ENCODE measurements at places on chromosomes 16 and 17.

GRCh38 chr17:40069751-40070708 is 7.3 kb downstream of the THRA start:
- peak; percentile 53 for DNase-seq

DNA sequence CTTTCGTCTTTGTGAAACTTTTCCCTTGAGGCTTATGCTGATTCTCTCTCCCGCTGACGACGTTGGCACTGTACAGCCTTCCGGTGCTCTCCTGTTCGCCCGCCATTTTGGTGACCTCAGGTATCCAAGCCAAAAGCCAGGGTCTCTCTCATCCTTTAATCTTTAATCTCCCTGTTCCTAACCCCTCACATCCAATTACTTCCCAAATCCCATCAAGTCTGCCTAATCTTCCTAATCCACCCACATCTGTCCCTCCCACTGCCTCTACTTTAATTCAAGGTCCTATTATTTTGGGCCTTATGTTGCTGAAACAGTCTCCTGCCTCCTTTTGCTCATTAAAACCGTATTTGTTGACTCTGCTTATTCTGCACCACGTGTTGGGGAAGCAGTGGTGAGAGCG is 7.3 kb downstream of the WRAP53 start:
- no peak for DNase-seq

GRCh38 chr16:14559809-14560241 is 70.2 kb downstream of the PARN start:
- no peak for DNase-seq

DNA sequence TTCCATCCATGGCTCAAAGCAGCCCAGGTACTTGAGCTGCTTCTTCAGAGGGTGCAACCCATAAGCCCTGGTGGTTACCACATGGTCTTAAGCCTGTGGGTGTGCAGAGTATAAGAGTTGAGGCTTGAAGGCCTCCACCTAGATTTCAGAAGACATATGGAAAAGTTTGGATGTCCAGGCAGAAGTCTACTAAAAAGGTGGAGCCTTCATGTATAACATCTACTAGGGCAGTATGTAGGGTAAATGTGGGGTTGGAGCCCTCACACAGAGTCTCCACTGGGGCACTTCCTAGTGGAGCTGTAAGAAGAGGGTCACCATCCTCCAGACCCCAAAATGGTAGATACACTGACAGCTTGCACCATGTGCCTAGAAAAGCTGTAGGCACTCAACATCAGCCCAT is 120.9 kb downstream of the HS3ST3A1 start:
- DNase-seq = no peak

- no peak for DNase-seq
Measured at GRCh38 chr17:28978356-28978964, 27.1 kb upstream of the PHF12 start.

DNA sequence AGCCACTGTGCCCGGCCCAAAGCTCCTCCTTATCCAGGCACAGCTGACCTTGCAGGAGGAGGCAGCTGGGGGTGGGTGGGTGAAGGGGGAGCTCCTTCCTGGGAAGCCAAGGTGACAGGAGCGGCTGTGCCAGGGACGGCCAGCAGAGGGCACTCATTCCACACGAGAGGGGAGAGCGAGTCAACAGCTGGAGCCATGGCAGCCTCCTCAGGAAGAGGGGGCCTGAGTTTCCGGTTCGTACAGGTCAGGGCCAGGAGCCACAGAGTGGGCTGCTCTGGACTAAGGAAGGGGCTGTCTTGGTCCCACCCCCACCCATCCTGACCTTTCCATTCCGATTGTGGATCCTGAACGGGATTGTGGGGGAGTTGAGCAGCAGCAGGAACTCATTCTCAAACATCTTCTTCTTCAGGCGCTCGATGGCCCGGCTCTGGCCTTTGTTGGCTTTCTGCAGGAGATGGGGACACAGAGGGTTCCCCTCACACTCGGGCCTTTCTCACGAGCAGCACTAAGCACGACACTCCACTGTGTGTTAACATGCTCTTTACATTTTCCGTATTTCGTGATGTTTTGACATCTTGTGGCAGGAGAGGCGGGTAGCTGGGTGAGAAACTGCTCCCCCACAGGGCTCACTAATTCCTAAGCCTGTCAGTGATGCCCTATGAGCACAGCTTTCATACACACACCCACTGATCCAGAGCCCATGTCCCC is 61.6 kb downstream of the TIMM22 start:
- no peak for DNase-seq

- no peak for DNase-seq
Measured at GRCh38 chr17:2841606-2842005, 45.4 kb downstream of the RAP1GAP2 start.

- no peak for DNase-seq
Measured at GRCh38 chr17:4407851-4408250, 25.9 kb upstream of the SPNS3 start.

DNA sequence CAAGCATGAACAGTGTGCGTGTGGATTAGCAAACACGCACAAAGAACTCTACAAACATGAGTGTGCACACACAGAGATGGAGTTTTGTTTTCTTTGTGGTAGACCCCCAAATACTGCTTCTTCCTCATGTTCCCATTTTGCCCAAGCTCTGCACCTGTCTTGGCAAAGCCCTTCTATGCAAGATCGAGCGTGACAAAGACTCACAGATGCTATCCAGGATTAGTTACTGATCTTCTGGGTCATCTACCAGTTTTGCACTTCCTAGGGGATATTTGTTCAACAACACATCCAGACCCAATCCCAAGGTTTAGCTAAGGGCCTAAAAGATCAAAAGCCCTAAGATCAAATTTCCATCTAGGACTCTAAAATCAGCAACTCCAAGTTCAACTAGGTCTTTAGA is 16.0 kb downstream of the LRRC36 start:
- no peak for DNase-seq

GRCh38 chr16:86517033-86517432 is 6.7 kb downstream of the FOXF1 start:
- DNase-seq = no peak

GRCh38 chr17:4583206-4583605 is 1.1 kb upstream of the SMTNL2 start:
- no peak for DNase-seq

DNA sequence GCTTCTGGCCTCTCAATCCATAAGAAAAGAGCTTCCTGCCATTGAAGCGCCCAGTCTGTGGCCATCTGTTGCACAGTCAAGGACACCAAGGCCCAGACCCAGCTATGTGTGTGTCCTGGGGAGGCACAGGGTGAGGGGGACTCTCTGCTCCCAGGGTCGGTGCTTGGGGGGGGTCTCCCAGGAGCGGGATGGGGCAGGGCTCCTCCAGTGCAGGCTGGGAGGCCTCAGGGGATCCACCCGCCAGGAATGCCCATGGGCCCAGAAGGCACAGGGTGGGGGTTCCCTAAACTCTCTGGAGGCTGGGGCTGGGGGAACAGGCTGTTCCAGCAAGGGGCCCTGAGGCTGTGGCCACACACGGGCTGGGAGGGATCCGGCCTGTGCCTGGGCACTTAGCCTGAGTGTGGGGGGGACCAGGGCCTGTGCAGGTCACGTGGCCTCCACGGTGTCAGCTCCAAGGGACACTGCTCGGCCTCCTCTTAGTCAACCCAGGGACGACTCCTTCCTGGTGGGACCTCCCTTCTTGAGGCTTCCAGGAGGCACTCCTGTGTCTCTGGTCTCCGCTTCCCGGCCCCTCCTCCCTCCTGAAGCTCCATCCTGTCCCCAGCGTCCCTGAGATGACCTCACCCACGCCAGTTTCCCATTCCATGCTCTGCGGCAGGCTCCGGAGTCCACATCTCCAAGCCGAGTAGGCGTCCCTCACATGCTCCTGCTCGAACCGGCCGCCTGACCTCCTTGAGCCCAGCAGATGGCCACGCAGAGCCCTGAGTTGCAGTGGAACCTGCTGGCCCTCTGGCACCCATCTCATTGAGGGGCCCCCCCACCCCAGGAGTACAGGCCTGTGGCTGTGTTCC is 23.1 kb upstream of the BAHCC1 start:
- no peak for DNase-seq

GRCh38 chr16:69589434-69590269 is 23.9 kb downstream of the NFAT5 start:
- DNase-seq = no peak

DNA sequence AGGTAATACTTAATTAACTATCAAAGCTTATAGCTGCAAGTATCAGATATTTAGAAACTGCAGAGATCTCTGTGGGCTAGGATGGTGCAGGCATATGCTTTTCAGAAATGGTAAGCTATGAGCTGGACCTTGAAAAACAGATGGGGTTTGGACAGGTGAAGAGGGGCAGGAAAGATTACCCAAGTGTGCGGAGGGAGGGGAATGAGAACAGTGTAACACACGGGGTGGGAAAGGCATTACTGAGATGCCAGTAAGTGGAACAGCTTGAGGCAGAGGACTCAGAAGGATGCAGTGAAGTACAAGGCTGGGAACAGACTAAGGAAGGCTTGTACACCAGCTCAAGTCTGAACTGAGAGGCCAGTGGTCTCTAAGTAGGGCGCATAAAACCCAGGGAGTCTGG is 22.1 kb upstream of the EVPL start:
- DNase-seq = no peak

GRCh38 chr17:81207610-81208581 is 14.9 kb downstream of the CEP131 start:
- no peak for DNase-seq

GRCh38 chr16:1945559-1946391 is 2.8 kb upstream of the MSRB1 start:
- no peak for DNase-seq

- no peak for DNase-seq
Measured at GRCh38 chr16:52405441-52405840, 141.5 kb downstream of the TOX3 start.

DNA sequence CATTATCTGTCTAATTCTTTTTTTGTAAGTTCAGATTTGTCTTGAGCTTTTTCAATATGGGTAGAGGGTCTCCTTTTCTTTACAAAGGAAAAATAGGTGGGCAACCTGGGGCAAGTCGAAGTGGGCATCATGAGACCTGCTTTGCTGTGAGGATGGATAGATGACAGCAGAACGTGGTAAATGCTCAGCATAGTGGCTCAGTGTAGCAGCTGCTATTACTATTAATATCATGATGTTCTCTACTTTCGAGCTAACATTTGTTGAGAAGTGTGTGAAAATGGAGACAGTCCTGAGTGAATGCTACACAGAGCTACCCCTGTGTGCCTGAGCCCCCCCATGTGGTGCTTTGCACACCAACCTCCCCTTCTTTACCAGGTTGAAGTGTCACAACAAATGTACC is 39.0 kb upstream of the LGALS9 start:
- no peak for DNase-seq

DNA sequence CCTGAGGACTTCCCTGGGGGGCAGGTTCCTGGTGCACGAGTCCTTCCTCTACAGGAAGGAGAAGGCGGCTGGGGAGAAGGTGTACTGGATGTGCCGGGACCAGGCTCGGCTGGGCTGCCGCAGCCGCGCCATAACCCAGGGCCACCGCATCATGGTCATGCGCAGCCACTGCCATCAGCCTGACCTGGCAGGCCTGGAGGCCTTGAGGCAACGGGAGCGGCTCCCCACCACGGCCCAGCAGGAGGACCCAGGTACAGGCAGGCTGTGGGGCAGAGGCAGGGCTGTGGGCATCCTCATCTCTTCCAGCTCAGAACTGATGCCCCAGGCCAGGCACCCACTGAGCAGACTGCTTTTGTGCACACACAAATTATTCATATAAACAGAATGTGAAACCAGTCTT is 25.9 kb upstream of the KREMEN2 start:
- no peak for DNase-seq

DNA sequence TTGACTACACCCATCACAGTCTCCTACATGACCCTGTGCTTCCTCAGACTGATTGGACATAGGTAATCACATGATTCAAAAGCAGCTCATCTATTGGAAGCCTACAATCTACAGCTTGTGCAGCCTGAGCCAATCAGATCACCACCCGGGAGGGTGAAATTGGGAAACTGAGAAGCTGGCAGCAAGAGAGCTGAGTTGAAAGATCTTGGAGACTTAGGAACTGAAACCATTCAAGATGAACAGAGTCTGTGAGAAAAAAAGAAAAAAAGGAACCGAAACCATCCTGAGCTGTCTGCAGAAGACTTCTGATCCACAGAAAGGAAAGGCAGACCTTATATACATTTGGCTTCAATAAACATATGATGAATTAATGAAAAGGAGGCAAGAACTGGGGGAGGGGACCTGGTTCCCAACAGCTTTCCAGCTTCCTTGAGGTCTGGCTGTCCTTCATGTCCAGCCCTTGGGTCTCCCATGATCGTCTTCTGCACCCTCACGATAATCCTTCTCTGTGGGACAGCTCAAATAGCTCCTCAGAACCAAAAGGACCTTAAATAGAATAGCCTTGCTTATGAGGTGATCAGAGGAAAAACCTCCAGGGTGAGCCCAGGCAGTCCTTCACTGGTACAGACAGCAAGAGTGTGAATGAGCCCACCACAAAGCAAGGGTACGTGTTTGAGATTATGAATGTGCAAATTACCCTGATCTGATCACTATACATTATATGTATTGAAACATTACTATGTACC is 32.6 kb downstream of the PLXDC1 start:
- DNase-seq = no peak

GRCh38 chr16:55035029-55035428 is 104.4 kb downstream of the IRX5 start:
- no peak for DNase-seq

DNA sequence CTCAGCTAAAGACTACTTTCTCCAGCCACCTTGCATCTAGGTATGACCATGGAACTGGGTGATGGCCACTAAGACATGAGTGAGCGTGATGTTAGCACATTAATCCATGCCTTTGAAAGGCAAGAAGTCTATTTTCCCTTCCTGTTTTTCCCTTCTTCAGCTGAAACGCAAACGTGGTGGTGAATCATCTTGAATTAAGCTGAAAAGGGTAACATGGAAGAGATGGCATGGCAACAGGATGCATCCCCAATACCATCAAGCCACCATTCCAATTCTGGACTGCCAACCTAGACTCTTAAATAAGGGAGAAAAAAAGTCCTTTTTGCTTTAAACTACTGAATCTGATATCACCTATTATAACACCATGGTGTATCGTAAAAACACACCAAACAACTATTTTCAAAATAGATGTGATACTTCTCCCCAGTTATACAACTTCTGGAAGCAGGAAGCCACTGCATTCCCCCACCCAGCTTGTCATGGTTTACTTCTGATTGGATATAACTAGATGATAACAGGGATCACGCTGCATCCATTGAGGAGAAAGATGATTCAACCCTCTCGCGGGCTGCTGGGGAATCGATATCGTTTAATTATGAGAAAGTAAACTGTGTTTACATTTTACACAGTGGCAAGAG is 368.6 kb downstream of the CDH13 start:
- no peak for DNase-seq

DNA sequence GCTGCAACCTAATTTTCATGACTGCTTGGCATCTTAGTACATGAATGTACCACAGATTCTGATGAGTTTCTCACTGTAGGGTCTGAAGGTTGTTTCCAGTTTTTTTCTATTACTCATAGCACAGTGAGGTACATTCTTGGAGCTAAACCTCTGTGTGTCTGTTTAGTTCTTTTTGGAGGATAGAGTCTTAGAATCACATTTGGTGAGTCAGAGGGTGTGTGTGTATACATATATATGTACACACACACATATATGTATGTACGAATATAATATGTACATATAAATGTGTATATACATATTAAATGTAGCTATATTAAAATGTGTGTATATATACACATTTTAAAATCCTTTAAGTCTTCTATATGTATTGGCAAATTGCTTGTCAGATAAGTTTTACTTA is 72.9 kb downstream of the NTN1 start:
- no peak for DNase-seq

Measured in NCI-H2107 (cell line).